ENCODE measurements at places on chromosomes 3 and 15. TPM values are rescaled to one million over a fixed set of nuclear protein-coding genes. Genes with fewer than 3 reads are reported as not detected.
A peak's percentile ranks its signal among the peaks of the same experiment; 100 is the strongest.

The SERPINI2 gene
- polyA plus RNA-seq = not detected

The KLHL6 gene
- polyA plus RNA-seq = 1.2 TPM

GRCh38 chr3:41489231-41489630 lies 289.9 kb downstream of the CTNNB1 start:
- no peak for DNase-seq

GRCh38 chr3:132898141-132898540 lies 140.1 kb upstream of the TMEM108 start:
- DNase-seq = no peak

DNA sequence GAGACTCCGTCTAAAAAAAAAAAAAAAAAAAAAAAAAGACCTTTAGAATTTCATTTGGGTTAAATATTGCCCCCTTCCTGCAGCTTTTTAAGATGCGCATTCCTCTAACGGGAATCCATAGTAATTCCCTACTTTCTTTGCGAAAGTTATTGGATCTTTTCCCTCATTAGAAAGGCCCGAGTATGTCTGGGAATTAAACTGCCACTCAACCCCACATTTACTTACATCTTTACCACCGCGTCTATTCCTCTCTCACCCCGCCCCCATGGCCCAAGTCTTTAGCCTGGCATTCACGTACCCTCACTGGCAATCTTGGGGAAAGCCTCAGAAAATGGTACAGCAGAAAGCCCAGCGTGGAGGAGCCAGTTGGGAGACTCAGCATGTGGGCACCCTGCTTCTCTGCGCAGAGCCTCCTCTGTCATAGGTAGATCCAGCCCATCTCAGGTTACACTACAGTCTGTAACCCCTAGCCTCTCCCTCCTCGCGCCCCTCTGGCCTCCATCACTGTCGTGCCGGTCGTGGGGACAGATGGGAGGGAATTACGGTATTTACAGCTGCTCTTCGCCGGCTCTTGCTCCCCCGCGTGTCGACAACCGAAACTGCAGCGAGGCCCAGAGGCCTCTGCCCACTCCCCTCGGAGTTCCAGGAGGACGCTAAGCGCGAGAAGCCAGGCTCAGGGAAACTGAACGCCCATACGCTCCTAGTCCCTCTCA lies 6.4 kb upstream of the ANKDD1A start:
- peak; percentile 73 for DNase-seq

- peak; percentile 61 for DNase-seq
Measured at GRCh38 chr3:36380221-36381031, at the start of gene STAC. Gene STAC, plus strand, starts transcription at chr3:36380504. Its CDS starts 140 bp downstream, at chr3:36380644.

DNA sequence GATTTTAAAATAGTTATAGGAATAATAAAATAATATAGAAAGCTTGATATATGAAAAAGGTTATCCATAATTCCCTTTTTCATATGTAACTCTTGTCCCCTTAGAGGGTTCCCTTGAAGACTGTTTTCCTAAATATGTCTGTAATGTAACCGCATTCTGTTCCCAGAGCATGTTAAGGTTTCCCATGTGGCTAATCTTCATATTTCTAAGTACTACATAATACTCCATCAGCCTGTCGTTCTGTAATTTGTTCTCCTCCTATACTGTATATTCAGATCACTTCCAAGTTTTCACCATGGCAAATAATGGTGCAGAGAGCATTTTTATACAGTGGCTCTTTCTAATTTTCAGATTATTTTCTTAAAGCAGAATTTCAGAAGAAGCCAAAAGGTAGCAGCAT lies 6.7 kb downstream of the NMNAT3 start:
- DNase-seq = no peak

GRCh38 chr15:90114451-90114901 lies 12.2 kb upstream of the IDH2 start:
- DNase-seq = no peak

The FBXO40 gene
- polyA plus RNA-seq = not detected

The CDAN1 gene
- 9.8 TPM for polyA plus RNA-seq

DNA sequence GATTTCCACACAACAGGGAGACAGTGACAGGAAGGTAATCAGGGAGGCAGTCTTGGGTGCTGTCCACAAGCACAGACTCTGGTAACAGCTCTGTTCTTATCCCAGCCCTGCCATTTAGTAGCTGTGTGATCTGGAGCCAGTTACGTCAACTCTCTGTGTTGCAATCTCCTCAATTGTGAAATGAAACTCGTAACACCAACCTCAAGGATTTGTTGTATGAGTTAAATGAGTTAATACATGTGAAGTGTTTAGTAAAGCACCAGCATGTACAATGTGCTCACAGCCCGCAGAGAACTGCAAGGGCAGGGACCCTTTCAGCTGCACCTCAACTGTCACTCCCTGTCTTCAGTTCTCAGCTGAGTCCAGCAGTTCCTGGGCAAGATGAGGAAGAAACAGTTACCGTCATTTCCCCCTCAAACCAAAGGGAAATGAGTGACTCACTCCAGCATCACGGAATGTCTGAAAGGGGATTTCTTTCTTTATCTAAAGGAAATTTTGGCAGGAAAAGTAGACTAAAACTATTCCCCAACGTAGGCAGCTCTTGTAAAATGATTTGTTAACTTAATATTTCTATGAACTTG lies 39.9 kb upstream of the MB21D2 start:
- peak; percentile 64 for DNase-seq

DNA sequence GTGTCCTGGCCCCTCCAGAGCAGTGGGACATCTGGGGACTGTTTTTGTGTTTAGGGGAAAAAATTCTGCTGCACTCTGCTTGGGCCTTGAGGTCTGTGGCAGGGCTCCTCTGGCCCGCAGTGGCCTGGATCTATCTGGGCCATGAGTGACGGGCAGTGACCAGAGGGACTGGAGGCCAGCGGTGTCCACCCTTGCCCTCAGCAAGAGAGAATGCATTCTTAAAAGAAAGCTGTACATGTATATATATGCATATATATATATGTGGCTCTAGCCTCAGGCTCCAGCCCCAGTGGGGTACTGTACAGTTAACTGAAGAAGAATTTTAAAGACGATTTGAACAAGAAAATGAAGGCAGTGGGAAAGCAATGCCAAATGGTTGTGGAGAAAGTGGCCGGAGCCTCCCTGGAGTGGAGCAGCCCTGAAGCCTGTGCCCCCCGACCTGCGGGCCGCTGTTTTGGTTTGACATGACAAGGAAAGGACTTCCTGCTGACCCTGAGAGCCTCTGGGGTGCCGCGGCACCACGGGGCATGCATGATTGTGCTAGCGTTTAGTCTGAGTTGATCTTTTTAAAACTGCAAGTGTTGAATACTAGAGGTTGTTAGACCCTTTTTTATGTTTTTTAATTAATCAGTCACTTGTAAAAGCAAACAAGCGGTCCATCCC lies 52.2 kb downstream of the PLXNA1 start:
- no peak for DNase-seq

DNA sequence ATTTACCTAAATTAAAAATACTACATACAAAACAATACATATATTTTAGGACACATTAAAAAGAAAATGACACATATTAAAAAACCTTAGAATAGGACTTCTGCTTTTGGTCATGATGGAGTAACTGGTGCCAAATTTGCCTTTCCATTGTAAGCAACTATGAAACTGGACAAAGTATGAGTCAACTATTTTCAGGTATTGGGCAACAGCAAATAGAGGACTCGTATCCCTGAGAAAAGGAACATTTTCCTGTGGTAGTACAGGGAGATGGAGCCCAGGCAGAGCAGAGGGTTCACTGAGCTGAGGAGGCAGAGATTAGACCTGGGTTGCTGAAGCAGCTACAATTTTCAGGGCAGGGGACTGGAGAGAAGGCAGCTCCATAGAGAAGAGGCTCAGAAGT lies 14.7 kb downstream of the CCR1 start:
- no peak for DNase-seq

DNA sequence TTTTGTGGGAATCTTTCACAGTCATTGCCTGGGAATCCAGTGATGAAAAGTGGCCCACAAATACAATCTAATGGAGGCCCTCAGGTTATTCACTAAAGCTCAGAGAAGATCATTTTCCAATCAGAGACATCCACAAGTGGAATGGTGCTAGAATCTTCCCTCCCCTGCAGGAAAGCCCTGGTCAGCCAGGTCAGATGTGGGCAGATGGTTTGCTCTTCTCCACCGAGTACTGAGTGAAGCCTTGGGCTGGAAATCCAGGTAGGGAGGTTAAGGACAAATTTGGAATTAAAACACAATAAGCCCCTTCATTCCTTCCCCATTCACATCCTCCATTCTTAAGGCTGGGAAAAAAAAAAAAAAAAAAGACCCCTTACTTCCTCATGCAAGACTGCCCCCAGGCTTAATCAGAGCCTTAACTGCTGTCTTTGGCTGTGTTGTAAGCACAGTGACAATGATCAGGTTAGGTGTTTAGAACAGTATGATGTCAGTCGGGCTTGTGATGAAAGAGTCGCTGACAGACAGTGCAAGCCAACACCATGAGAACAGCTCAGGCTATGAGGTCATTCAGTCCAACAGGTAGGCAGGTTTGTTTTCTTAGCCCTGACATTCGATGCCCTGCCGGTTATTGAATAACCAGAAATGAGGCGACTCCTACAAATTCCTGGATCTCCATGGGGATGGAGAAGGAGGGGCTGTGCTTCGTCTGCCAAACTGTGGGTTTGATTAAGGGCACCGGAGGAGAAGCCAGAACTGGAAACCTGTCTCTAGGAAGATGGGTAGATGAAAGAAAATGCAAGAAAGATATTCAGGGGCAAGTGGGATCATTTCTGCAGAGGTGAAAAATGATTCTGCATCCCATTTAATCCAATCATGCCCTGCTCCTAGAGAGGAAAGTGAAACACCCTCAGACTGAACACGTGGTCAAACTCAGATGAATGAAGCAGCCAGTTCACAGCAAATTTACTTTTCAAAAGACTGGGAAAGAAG lies 23.5 kb upstream of the HES1 start:
- DNase-seq = peak; percentile 75

- DNase-seq = no peak
Measured at GRCh38 chr3:99838755-99839154, 21.1 kb downstream of the CMSS1 start.

- no peak for DNase-seq
Measured at GRCh38 chr3:42463093-42463492, 39.4 kb upstream of the VIPR1 start.

GRCh38 chr3:156317462-156318074 lies 197.2 kb downstream of the KCNAB1 start:
- DNase-seq = no peak

DNA sequence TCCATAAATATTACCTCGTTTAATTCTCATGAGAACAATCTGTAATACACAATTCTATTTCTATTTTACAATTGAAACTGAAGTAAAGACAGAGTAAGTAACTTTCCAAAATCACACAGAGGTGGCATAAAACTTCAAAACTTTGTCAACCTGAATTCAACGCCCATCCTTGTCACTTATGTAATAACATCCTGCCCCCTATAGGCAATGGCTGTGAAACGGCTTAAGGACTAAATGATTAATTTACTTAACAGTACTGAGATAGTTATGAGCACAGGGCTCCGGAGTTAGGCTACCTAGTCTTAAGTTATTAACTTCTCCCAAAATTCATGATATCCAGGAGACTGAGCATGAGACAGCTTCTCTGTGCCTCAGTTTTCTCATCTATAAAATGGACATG lies 293.1 kb upstream of the CHRM5 start:
- no peak for DNase-seq

- DNase-seq = no peak
Measured at GRCh38 chr3:195007151-195007550, 263.8 kb downstream of the XXYLT1 start.

DNA sequence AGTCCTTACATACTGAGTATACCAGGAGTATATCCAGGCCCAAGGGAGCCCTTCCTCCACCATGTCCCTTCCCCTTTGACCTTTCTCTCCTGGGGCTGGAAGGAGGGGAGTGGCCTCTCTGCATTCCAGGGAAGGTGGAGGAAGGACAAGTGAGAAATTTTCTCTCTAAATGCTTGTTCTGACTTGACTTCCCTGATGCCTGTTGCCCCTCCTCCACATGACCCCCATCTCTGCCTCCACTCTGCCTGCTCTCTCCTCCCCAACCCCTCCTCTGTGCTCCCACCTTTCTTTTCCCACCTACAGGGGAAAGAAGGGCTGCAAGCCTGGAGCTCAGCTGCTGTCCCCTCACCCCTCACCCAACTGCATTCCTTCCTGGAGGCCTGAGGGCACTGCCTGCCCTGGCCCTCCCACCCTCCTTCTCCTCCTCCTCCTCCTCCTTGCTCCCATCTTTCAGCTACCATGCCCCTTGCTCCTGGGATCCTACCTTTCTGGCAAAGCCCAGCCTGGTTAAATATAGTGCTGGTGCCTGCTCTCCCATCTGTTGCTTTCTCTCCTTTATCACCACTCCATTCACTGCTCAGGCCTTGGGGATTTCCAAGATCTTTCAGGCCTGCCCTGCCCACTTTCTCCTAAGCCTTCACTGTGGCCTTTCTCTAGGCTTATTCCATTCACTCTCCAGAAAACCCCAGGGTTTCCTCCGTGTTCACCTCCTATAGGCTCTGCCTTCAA lies 8.5 kb upstream of the DAG1 start:
- DNase-seq = no peak

GRCh38 chr3:10157031-10157430 lies 7.7 kb upstream of the IRAK2 start:
- no peak for DNase-seq

The ST8SIA2 gene
- polyA plus RNA-seq = not detected

DNA sequence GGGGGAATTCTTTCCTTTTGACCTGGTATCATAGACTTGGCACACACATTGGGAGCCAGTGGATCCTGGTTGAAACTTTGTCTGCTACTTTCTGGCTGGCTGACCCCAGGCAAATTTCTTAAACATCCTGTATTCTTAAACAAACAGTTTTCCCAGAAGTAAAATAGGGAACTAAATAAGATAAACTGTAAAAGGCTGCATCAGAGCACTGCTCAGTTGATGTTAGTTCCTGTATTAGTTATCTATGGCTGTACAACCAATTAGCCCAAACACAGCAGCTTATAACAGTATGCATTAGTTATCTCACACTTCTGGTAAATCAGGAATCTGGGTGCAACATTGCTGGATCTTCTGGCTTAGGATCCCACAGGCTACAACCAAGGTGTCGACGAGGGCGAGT lies 73.1 kb upstream of the SLCO3A1 start:
- no peak for DNase-seq

GRCh38 chr3:65048151-65048550 lies 360.4 kb upstream of the ADAMTS9 start:
- no peak for DNase-seq

DNA sequence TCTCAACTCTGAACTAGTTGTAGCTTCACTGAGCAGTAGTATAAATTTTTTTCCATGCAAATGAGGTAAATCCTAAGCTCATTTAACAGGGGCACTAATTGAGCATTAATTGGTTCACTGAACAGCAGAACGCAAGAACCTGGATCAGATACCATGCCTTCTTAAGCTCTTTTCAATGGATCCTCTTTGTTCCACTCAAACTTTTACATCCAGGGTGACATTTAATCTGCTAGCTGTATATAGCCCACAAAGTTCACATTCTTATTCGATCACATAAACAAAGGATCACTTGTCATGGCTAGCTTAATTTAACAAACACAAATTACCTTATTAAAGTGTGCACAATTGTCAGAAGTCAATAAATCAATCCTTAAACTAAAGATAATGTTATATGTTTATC lies 281.6 kb downstream of the CNTN6 start:
- DNase-seq = no peak

GRCh38 chr15:101489599-101490407 lies at the start of gene PCSK6:
Gene PCSK6, minus strand, starts transcription at chr15:101489707. Its CDS starts 37 bp downstream, at chr15:101489670.
- DNase-seq = peak; percentile 51

- no peak for DNase-seq
Measured at GRCh38 chr3:114739627-114740026, 407.5 kb downstream of the ZBTB20 start.

The NRG4 gene
- polyA plus RNA-seq = 16.6 TPM
